ENCODE measurements at places on chromosomes 7 and 10.

DNA sequence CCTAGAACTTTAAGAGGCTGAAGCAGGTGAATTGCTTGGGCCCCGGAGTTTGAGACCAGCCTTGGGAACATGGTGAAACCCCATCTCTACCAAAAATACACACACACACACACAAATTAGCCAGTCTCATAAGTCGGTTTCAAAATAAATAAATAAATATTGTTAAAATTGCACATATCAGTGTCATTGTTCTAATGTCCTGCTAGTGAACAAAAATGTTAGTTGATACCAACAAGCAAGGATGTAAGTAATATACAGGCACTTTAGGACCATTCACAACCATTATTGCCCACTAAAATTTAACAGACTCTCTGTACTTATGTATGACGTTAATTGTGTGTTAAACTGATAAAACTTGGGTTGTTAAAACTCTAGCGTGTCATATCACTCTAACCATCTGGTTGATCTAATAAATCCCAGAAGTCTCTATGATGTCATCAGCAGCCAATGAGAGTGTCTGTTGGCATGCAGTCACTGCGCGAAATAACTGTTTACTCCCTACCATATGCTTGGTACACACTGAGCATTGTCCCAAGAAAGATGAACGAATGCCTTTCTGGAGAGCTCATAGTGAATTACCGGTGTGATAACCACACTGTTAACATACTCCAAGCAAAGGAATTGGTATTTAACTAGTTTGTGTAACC lies 30.4 kb upstream of the OTUD1 start:
- no peak for DNase-seq

- DNase-seq = no peak
Observed at GRCh38 chr7:137475966-137476365, 132.4 kb upstream of the PTN start.

- no peak for DNase-seq
Observed at GRCh38 chr10:28806488-28806941, 129.2 kb downstream of the BAMBI start.

- no peak for DNase-seq
Observed at GRCh38 chr7:96915029-96915428, 90.3 kb upstream of the DLX6 start.

DNA sequence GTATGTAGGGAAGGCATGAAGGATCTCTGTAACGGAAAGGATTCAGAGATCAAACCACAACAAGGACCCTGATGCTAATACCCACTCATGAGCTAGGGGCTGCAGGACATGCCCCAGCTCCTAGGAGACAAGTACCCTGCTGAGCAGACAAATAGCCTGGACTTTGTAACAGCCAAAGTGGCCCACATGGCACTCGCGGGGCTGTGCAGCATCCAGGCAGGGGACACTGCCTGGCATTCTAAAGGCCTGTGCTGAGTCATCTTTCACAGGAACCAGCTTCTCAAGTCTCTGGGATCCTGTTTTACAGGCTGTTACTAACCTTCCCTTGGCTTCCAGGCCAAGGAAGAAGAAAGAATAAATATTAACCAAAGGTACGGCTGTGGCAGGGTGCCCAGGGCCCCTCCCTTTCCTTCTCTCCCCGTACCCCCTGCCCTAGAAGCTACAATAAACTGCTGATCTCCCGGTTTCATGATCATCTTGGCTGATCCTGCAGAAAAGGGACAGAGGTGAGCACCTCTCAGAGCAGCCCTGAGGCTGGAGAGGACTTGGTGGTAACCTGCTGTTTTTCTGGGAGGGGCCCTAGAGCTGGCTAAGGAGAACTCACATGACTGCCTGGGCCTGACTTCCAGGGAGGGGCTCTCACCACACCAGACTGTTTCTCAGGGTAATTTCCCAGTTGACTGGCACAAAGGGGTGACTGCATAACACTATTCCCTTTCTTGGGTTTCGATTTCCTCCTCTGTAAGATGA lies 4.2 kb upstream of the RPEL1 start:
- no peak for DNase-seq

GRCh38 chr7:127257086-127257485 lies 4.3 kb upstream of the GRM8 start:
- DNase-seq = no peak

Data from activated effector memory CD4-positive, alpha-beta T cell treated with Interleukin-2 at 50 U/mL for 16 hours (primary cell).